Erythroblast (primary cell): ENCODE measurements at places on chromosomes 11 and 22.

- DNase-seq: no peak
Measured at GRCh38 chr11:71176812-71177211, 75.6 kb downstream of the SHANK2 start.

- no peak for DNase-seq
Measured at GRCh38 chr11:87675993-87676392, 499.2 kb downstream of the RAB38 start.

DNA sequence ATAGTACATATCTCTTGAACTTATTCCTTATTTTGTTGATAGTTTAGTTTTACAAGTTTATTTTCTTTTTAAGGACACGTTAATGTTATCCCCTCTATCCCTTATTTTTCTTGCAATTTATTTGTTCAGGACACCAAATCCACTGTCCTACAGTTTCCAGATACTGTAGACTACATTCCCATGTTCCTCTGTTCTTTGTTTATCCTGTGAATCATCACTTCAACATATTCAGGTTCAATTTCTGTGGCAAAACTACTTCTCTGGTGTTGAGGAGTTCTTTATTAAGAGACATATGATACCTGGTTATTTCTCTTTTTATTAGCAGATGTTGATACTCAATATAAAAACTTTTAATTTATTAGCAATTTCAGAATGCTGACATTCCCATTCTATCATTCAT lies 72.8 kb upstream of the CLNS1A start:
- DNase-seq: no peak

- no peak for DNase-seq
Measured at GRCh38 chr11:71236836-71237475, 15.4 kb downstream of the SHANK2 start.

DNA sequence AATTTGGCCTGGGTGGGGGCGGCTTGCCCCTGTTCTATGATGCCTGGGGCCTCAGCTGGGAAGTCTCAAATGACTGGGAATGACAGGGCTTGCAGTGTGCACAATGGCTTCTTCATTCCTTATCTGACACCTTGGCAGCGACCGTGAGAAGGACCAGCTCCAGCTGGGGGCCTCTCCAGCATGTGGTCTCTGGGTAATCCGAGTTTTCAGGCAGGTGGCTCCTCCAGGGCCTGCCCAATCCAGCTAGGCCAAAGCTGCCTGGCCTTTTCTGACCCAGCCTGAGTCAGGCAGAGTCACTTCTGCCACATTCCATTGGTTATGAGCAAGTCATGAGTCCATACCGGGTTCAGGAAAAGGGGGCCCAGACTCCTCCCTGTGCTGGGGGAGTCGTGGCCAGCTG lies 646.0 kb downstream of the OPCML start:
- no peak for DNase-seq

GRCh38 chr11:117554601-117555333 lies 227.1 kb downstream of the CEP164 start:
- DNase-seq: no peak

GRCh38 chr11:24086921-24087320 lies 409.9 kb upstream of the LUZP2 start:
- DNase-seq: no peak

DNA sequence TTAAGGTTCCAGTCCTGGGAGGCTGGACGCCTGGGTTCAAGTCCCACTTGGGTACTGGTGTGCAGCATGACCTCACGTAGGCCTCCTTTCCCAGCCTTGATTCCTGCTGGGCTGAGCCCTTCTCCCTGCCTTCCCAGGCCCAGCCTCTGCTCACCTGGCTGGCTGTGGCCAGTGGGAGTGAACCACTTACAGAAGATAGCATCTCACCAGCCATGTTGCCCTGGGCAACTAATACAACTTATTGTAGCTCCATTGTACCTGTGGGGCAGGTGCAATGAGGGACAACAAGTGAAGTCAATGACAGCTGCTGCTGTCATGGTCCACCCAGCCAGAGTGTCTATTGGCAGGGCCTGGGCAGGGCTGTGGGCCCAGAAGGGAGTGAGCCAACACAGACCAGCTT lies 48.4 kb upstream of the MPEG1 start:
- DNase-seq: no peak

DNA sequence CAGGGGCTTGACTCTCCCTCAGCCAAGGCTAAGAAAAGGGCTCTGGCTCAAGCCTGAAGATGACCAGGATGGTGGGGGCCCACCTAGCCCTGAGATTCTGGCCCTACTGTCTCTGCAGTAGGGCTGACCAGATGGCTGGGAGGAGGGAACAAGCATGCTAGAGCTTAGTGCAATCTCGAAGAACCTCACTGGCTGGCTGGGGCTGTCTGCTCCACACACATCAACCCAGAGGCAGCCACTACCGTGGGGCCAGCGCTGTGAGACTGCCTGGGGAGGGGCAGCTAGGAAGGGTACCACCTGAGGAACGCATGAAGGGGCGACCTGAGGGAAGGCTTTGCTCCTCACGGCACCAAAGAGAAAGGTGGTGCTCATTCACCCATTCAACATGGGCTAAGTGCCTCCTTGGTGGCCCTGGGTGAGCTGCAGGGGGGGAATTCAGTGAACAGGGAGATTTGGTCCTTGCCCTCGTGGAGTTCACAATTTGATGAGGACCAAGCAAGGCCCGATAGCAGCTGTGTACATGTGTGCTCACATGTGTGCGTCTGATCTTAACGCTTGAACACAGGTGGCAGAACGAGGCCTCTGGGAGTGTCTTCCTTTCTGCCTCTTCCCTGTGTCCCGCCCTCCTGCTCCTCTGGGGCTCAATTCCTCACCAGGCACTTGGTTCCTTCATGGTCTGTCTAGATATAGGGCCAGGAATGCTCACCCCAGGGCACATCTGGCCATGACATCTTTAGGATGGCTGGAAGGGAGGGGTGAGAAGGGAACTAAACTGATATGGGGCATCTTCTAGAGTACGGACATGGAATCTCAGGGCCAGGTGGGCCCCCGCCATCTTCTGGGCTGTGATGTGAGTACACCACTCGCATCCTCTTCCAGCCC lies 102.3 kb upstream of the PITPNB start:
- no peak for DNase-seq

DNA sequence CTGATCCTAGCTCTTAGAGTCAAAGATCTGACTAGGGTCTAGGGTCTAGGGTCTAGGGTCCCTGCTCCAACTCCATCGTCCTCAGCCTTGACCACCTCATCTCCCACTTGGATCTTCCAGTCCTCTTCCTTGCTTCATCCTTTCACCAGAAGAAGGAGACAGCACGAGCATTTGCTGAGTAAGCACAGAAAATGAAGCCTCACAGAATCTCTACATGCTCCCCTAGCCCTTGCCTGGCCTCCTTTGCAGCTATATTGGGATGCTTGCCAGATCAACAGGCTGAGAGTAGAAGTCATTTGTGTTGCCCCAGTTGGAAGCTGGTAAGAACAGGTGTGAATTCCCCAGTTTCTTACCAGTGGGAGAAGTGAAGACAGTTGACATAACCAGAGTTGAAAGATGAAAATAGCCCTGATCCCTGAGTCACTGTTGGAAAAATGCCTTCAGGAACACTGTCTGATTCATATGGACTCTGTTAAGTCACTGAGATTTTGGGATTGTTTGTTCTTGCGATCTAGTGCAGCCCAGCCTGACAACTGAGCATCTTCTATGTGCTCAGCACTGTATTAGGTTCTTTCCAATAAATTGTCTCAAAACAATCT lies 552.5 kb downstream of the INSC start:
- DNase-seq: no peak

DNA sequence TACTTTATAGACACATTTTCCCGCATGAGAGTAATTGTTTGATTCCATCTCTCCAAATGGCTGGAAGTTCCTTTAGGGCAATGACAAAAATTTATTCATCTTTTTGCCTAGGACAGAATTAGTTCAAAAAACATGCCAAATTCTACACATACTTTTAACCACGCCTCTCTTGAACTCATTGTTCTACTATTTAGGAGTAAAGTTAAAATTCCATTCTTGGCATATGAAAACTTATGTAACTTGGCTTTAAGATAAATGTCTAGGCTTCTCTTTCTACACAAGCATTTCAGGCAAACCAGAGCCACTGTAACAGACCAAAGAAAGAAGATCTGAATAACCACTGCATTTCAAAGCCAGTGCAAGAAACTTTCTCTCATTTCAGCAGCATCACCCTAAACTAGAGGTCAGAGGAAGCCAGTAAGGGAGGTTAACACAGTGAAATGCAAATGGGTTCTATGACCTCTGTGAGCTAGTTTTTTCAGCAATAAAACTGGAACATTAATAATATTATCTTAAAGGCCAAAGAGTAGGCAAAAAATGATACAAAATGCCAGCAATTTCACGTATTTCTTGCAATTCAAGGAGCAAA lies 73.0 kb downstream of the RSF1 start:
- DNase-seq: no peak

DNA sequence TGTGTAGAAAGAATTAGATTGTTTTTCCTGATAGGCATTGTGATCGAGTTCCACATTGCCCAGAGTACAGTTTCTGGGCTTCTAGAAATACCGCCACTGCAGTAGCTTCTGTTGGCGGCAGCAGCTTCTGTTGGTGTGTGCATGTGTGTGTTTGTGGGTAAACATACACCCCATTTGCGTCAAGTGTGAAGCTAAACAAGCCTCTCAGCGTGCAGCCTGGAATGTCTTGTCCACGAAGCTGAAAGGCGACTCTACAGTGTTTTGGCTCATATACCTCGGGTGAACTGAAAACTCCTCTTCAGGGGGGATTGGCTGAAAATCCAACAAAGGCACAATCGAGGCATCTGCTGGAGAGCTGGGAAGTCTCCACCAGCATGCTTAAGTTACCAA lies 112.0 kb upstream of the E2F8 start:
- no peak for DNase-seq

DNA sequence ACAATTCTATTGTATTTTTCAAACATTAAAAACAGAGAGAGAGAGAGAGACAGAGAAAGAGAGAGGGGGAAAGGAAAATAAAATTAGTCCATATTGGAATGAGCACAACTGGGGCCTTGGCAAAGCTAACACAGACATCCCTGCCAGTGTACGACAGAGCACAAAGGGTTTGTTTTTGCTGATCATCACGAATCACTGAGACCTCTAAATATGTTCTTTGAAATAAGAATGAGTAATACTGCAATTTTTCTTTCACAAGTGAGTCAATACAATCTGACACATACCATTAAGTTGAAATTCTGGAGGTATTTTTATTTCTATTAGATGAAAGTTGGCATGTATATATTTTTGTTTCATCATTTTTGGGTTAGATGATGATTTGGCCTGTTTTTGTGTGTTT lies 27.0 kb upstream of the LRRC4C start:
- no peak for DNase-seq

DNA sequence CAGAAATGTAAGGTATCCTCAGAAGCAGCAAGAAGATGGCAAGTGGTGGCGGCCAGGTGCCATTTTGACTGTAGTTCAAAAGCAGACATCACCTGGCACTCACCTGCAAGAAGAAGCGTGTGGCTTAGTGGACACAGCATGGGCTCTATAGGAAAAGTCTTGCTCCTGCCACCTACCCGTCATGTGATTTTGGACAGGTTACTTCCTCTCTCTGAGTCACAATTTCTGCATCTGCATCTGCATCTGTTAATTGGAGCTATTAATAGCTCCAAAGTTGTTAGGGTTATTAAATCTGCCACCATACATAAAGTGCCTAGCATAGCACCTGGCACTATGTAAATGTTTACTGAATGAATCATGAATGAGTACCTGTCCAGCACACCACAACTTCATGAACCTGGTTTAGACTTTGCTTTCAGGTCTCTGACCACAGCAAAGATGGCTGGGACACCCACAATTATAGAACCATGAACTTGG lies 16.8 kb downstream of the RAB30 start:
- no peak for DNase-seq

DNA sequence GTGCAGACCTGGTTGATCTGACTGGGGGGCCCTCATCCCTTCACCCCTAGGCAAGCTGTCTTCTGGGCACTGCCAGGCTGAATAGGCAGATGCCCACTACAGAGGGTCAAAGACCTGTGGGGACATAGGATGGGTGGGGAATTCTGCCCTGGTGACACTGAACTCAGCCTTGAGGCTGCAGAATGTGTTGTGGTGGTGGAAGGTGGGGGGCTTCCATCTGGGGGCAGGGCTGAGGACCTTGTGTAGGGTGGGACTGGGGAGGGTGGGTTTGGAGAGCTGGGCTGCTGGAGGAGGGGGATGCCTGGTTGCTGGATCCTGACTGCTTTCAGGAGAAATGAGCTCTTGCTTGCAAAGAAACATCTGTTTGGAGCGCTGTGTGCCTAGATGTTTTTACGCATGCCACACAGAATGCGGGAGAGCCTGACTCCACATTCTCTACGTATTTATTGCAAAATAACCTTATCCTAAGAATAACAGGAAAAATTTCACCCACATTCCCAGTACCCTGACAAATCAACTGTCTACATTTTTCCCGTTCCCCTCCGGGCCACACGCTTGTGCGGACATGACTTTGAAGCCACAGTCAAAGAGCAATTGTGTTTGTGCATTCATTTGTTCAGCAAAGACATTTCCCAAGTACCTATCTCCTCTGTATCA lies 18.3 kb downstream of the SMIM38 start:
- no peak for DNase-seq

DNA sequence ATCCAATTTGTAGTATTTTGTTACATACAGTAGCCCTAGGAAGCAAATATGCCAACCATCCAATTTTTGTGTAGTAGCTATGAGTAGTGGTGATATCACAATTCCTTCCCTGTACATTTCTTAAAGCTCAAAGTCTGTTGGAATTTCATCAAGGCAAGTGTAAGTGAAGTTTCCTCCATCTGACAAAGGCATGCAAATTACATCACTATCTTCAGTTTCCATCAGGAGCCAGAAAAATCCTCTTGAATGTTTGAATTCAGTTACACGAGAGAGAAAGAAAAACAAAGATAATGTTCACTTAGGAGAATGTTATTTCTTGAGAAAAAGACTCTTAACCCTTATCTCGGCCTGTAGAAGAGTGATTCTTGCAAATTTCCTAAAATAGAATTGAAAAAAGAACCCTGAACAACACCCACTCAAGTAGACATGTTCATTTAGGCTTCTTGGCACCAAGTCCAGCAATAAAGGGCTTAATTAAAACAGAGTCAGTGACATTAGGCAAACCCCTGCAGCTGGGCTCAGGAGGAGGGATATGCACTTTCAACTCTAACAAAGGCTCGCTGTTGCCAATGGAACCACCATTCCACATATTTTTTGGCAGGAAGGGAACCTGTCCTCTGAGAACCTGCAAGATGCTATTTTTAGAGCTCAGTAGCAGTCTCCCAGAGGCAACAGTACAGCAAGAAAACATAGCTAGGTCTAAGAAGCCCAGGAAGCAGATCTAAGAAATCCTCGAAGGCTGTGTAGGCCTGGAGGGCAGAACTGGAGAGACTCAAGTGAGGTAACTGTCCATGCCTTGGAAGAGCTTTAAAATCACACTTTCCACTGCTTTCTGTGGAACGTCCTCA lies 144.6 kb downstream of the CCDC81 start:
- DNase-seq: no peak

GRCh38 chr11:132045107-132045506 lies 674.7 kb downstream of the NTM start:
- no peak for DNase-seq

DNA sequence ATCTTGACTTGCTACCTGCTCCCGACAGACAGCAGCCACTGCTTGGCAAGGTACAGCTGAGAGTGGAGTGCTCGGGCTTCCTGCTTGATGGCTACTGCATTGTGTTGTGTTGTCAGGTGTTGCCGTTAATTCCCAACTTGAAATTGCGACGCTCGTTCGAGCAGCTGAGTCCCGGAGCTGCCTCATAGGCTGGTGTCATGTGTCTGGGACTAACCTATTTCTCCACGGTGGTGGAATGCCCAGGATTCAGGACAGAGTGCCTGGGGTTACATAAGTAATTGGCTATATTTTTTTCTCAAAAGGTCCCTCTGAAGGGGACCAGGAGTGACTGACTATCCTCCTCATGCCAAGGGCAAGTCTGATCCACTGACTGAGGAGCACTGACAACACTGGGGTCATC lies 18.5 kb downstream of the COMMD9 start:
- no peak for DNase-seq
